ENCODE measurements at places on chromosomes 2 and 18.

GRCh38 chr2:232341061-232341738 lies 37.4 kb upstream of the ALPP start:
- no peak for DNase-seq

- DNase-seq, result no peak
Observed at GRCh38 chr2:68659081-68659480, 15.7 kb downstream of the PROKR1 start.

GRCh38 chr2:218807626-218808025 lies 24.0 kb downstream of the PRKAG3 start:
- no peak for DNase-seq

GRCh38 chr2:57937456-57937855 lies 109.2 kb upstream of the VRK2 start:
- DNase-seq, result no peak

DNA sequence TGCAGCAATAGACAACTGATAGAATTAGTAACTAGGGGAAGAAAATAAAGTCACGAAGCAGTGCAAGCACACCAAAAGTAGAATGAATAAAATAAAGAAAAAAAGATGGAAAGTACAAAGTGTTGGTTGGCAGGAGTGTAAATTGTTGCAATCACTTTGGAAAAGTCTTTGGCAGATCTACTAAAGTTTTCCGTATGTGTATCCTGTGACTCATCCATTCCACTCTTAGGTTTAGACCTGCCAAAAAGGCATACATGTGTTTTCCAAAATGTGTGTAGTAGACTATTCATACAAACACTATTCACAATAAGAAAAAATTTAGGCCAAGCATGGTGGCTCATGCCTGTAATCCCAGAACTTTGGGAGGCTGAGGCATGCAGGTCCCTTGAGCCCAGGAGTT lies 282.1 kb upstream of the FSIP2 start:
- peak; percentile 53 for DNase-seq

GRCh38 chr2:184780944-184781343 lies 182.6 kb downstream of the ZNF804A start:
- DNase-seq, result peak; percentile 8

GRCh38 chr2:238224356-238225035 lies 15.3 kb downstream of the HES6 start:
- DNase-seq, result no peak

GRCh38 chr2:28664120-28664842 lies 87.3 kb upstream of the PPP1CB start:
- DNase-seq, result no peak

GRCh38 chr2:147649998-147650397 lies 194.8 kb upstream of the ACVR2A start:
- DNase-seq, result no peak

DNA sequence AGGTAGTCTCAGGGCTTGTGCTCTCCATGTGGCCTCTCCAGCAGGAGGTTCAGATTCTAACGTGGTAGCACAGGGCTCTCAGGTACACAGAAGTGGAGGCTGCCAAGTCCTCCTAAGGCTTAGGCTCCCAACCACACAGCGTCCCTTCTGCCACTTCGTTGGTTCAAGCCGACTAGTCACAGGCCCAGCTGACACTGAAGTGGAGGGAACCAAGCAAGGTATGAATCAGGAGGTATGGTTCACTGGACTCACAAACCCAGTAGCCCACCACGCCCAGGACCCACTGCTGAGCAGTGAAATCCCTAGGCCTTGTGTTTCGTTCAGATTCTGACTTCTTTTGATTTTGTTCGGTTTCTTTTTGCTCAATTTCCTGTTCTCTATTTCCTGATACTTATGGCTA lies 46.0 kb upstream of the SEC11C start:
- no peak for DNase-seq

GRCh38 chr2:127410871-127411652 lies 7.2 kb upstream of the PROC start:
- peak; percentile 80 for DNase-seq

DNA sequence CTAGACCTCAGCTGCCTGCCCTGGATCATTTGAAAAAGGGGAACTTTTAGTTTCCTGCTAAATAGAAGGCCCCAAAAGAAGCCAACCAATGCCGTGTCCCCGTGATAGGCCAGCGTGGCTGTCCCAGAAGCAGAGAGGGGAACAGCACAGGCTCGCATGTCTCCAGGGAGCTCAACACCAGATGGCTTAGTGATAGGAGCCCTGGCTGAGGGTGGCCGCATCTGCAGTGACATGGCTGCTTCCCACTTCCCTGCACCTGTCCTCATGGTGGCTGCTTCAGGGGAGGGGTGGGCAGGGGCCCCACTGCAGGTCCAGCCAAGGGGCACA lies 79.6 kb downstream of the MBP start:
- no peak for DNase-seq

DNA sequence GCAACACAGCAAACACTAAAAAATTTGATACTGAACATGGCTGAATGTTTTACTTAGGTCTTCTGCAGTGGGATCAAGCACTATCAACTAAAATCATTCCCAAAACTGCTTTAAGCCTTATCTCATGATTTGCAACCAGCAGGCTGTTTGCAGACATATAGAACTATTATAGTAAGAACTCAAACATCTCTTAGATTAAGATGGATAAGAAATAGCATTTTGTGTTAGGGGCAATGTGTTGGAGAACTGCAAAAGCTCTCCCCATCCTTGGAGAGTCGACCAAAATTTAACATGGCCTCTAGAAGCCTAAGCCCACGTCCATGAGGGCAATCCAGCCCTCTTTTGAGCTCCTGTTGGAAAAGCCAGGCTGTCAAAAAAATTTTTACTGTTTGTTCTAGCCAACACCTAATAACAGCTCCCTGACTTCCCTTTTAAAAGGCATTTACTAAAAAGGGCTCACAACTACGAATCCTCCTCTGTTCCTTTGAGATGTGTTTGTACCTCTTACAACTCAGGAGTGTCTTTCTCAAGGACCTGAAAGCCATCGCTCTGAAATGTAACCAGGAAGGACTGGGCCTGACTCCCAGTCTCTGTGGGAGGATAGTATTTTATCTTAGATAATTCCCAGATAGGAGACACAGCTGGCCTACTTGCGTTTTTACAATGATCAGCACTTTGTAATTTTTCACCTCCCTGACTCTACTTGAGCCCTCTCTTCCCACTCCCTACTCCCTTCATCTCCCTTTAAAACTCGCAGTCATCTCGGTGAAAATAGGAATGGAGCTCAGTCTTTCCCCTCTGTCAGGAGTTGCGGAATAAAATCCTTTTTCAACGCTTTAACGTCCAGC lies 1.4 kb downstream of the KRCC1 start:
- no peak for DNase-seq

DNA sequence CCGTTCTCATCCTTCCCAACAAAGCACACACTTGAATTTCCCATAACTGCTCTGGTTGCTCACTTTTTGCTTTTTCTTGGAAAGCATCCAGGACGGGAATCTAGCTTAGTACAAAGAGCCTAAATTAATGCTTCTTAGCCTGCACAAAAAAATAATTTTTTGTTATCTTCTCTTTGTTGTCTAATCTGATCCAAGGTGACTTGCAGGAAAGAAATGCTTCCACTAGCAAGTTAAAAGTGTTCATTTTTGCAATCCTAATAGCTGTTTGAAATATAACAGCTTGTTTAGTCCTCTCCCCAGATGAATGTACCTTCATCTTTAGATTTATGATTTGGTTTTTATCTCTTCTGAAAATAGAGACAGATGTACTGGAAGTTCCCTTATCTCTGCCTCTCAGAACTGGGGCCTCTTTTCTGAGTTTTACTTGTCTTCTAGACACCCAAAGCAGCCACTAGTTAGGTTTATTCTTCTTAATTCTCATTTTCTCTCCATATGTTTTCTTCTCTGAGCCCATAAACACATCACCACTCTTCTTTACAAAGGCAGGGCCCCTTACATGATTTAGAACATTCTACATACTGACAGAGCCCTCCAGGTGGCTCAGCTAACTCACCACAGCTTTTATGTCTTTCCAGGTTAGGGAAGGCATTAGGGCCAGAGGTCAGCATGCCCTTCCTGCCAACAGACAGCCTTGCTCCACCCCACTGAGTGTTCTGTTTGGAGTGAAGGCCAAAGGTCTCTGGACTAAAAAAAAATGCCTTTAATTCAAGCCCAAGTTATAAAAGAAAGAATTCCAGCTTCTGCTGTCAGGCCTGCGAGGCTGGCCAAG lies 74.7 kb upstream of the MAP4K3 start:
- peak; percentile 22 for DNase-seq

- DNase-seq, result no peak
Observed at GRCh38 chr18:11883153-11883552, 25.0 kb downstream of the MPPE1 start.

GRCh38 chr18:69689121-69689759 lies 258.4 kb downstream of the CD226 start:
- DNase-seq, result peak; percentile 29

GRCh38 chr2:74632209-74632938 lies 15.8 kb downstream of the M1AP start:
- peak; percentile 8 for DNase-seq

GRCh38 chr2:205629091-205629776 lies 53.1 kb upstream of the NRP2 start:
- DNase-seq, result no peak

DNA sequence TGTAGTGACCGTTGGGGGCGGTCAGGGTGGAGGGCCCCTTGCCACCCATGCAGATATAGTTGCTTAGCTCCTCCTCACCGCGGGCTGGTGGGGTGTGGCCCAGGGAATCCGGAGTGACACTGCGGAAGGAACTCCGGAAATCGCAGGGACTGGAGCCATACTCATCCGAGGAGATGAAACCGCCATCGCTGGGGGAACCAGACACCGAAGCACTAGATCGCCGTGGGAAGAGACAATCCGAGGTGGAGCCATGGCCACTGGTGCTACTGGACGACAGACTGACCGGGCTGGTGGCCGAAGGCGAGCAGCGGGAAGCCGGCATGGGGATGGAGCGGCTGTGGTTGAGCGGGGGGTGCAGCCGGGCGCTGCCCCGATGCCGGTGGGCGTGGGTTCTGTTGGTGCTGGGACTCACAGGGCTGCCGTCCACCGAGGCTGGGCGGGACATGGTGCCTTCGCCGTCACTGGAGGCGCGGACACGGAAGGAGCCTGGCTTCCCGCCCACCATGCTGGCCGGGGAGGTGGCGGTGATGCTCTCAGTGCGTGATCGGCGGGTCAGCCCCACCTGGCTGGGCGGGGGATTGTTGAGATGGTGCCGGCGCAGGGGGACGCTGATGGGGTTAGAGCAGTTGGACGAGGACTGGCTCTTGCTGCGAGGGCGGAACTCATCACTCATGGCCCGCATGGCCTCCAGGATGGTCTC lies 2.2 kb downstream of the IRS1 start:
- DNase-seq, result no peak

GRCh38 chr2:98280376-98281102 lies 65.7 kb upstream of the CNGA3 start:
- DNase-seq, result peak; percentile 10

DNA sequence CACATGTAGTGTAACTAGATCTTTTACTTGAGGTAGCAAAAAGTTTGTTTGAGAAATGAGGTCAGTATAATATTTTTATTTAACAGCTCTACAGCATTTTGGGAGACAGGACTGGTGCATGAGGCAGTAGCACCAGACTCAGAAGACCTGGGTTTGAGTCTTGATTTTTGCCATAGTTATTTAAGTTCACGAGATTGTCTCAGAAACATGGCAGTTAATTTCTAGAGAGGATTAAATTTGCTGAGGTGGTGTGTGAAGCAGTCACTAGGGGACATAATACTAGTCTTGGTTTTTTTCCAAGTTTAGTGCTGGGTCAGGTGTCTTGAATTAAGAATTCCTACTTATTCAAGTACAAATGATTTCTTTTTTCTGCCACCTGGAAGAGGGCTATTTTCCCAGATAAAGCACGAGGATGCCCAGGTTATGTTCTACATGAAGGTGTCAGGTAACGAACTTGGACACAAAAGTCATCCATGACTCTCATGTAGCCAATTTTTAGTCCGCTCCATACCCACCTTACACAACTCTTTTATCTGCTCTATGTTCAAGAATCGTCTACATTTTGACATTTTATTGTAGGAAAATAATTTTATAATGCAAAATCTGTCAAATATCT lies 1.4 kb downstream of the MARCHF7 start:
- peak; percentile 37 for DNase-seq

DNA sequence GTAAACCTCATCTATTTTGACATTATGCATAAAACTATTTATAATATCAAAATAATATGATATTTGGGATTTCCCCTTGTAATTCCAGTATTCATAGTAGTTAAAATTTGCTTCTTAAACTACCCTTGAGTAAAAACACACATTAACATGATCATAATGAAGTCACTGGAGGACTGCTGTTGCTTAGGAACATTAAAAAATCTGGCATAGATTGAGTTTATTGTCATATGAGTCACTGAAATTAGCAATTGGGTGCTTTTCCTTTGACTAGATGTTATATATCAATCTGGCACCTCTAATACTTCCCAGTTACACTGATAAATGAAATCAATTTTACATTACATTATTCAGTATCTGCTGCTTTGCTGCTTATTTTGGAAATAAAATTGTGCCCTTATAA lies 57.0 kb upstream of the ZC3H15 start:
- peak; percentile 5 for DNase-seq

DNA sequence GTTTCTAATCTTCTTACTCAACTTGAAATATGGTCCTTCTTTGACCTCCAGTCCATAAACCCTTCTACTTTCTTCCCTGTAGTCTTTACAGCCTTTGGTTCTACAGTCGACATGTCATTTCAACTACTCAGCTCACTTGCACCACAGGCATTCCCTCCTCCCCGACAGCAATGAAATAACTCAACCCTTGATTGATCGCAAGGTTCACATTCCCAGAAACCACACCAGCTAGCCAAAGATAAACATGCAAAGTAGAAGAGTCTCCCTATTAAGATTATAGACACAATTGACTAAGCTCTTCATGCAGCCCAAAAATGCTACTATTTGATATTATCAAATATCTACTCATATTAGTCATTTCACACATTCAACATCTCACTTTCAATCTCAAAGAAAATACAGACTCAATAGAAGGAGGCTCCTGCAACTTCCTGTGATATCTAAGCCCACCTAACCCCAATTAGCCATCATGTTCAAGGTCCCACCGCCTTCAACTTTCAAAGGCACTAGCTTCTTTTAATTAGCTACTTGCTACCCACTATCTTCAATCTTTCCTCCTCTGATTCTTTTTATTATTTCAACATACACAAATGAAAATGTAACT lies 50.8 kb downstream of the RTTN start:
- peak; percentile 95 for DNase-seq

DNA sequence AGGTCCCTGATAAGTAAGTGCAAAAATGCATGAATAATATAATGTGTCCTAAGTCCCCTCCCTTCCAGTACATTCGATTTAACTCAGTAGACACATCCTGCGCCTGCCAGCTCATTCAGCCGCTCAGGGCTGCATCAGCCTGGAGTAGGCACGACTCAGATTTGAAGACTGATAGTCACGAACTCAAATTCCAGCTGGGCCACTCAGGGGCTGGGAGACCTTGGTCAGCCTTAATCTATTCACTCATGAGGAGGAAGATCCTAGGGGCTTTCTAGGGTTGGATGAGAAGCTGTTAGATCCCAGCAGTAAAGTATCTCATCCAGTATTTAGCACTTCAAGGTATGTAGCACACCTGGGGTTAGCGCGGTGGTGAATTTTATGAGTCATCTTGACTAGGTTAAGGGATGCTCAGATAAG lies 98.9 kb upstream of the ODC1 start:
- peak; percentile 59 for DNase-seq

Measured in fibroblast of skin of right quadriceps (primary cell).